ENCODE measurements at places on chromosomes 12 and 14.

GRCh38 chr12:91622037-91622436, 439.4 kb upstream of the DCN start:
- no peak for DNase-seq

DNA sequence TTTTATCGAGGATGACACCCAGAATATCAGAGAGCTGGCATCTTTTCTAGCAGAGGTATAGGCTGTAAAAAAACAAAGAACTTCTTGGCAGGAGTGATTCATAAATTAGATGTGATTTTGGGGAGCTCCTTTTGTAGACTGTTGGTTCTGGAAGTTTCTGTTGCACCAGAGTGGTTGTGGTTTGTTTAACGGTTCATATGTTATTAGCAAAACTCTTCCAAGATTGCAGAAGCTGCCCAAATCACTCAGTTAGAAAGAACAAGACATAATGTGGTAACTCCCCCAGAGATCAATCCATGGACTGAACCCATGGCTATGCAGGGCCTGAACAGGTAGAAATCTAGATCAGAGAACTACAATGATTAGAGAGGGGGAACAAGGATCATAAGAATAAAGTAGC, 6.7 kb upstream of the RNASE10 start:
- DNase-seq, result no peak

- no peak for DNase-seq
Measured at GRCh38 chr14:77310026-77310425, 10.7 kb downstream of the POMT2 start.

- DNase-seq, result no peak
Measured at GRCh38 chr12:123910761-123911193, 61.9 kb downstream of the CCDC92 start.

GRCh38 chr12:12201274-12201758, 65.5 kb downstream of the LRP6 start:
- DNase-seq, result no peak

- no peak for DNase-seq
Measured at GRCh38 chr14:93318927-93319326, 13.9 kb downstream of the BTBD7 start.

DNA sequence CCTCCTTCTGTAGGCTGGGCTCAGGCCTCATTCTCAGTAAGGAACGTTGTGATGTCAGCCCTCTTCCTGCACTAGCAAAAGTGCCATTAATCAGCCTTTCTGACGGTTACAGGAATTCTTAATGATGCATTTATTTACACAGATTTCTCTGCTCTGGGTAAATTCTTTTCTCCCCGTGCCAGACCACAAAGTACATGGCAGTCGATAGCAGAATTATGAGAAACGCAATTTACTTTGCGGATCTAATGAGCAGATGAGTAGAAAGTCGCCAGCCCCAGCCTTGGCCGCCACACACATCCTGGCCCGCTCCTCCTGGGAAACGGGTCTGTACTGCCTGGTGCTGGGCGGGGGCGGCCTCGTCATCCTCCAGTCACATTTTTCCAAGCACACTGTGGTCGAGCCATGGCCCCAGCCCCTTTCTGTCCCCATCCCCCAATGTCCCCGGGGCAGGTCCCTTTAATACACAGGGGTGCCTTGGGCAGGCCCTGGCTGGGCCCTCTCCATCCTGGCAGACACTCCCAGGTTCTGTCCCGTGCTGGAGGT, 25.9 kb downstream of the NOC4L start:
- no peak for DNase-seq

DNA sequence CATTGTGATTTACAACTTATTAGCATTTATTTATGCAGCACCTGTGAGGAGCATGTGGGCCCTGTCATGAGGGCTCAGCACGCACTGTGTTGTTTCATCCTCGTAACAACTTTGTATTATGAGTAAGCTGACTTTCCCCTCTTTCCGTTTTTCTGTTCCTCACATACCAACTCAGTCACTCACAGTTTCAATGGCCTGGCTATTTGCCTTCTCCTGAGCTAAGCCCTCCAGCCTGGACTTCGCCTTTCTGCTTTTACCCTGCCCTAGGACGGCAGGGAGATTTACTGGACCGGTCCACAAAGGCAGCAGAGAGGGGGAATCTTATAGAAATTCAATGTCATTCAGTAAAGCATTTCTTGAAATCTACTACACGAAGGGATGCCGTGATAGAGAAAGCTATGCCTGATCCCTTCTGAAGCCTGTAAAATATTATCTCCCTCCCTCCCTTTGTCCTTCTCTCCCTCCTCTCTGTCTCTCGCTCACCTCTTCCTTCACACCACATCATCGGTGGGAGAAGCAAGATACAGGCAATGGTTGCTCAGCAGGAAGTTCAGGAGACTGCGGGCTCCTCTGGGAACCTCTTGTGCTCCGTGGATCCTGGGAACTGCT, 219.2 kb upstream of the TBX3 start:
- no peak for DNase-seq

DNA sequence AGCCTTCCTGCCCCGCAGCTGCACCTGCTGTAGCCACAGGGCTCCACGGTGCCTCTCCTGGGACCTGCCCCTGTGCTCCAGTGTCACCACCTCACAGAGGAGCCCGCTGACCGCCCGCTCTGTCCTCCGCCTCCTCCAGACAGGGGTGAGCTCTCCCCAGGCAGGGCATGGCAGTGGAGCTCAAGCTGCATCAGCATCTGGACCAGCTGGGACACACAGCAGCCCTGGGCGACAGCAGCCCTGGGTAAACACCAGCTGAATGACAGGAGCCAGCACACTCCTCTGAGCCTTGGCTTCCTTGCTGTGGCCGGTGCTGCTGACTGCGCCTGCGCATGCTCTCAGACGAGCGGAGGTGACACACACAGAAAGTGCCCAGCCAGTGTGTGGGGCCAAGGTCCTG, 22.0 kb downstream of the CHGA start:
- no peak for DNase-seq

DNA sequence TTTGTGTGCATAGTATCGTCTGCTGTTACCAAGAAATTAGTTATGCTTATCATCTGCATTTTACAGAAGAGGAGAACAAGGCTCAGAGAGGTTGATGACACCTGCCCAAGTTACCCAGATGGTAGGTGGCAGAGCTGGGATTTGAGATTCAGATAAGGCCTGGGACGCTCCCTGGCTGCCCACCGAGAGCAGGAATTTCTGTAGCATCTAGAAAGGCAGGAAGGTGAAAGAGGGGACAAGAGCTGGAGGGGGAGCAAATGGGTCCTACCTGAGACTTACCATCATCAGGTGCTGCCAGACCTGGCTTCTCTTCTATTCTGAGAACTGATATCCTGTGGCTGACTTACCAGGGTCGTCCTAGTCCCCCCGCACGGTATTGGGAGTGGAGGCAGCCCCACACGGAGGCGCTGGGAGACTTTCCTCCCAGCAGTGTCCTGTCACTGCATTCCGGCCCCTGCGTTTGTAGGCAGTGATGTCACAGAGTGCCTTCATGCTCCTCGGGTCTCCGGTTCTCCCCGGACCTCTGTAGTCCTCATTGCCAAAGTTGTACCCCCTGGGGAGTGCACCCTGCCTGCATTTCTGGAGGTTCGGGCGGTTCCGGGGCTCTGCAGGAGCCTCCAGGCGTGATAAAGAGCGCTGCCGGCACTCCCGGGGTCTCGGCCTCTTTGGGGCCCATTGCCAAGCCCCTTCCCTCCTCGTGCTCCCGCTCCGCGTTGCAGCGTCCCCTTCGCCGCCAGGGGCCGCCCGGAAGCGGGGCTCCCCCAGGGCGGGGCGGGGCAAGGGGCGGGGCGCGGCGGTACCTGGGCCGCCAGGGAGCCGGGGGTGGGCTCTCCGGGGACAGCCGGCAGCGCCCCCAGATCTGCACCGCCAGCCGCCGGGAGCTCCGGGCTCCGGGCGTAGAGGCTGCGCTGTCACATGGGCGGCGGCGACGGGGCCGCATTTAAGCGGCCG, at the start of gene CABP1:
Gene CABP1, plus strand, starts transcription at position 856 of the 951 bp plus-strand sequence. Its CDS starts 60 bp downstream, at position 916.
- DNase-seq, result peak; percentile 85
